Posterior vena cava (tissue), 2 donors: ENCODE measurements at places on chromosomes 3 and 15. TPM values are rescaled to one million over a fixed set of nuclear protein-coding genes. Genes with fewer than 3 reads are reported as not detected.
A peak's percentile ranks its signal among the peaks of the same experiment; 100 is the strongest.

GRCh38 chr3:107432013-107432515 lies 54.8 kb downstream of the CCDC54 start:
- no peak for DNase-seq

DNA sequence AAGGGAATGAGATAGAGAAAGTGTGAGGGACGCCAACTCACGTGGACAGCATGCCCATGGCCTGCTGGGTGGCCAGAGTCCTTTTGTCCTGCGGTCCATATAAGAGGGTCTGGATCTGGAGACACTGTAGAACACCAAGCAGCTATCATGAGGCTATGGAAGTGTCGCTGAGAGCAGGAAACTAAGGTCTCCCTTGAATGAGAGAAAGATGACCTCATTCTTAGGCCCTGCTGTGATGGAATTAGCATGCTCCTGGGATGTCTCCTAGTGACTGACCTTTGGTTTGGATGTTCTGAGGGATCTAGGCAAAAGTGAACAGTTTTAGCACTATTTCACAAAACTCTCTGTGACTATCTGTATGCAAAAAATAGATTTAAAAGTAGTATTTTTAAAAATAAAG lies 34.4 kb downstream of the SYNM start:
- DNase-seq, result peak; percentile 2

DNA sequence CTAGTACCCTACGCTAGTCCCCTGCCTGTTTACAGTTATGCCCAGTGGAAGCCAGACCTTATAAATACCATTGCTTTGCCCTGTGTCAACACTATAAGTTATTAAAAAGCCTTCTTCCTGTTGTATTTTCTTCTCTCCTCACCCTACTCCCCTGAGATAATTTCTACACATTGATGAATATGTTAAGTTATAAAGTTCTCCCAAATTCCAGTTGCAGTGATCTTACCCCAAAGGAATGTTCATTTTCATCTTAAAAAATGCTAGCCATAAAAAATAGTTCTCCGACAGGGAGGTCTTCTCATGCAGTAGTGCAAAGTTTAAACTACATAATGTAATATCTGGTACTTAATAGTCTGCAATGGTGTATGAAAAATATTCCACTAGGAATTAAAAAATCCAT lies 58.6 kb downstream of the MAP2K5 start:
- no peak for DNase-seq

DNA sequence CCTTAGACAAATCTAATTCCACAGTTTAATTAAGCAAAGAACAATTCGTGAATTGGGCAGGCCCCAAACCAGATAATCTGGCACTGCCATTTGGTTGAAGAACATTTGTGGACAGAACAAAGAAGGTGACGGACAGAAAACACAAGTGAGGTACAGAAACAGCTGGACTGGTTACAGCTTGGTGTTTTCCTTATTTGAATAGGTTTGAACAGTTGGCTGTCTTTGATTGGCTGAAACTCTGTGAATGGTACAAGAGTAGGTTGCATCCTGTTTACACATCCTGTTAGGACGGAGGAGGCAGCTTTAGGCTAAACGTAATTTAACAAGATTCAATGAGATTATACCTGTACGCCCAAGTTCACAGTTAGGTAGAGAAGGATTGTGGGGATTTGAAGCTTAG lies 114.4 kb downstream of the LPP start:
- no peak for DNase-seq

DNA sequence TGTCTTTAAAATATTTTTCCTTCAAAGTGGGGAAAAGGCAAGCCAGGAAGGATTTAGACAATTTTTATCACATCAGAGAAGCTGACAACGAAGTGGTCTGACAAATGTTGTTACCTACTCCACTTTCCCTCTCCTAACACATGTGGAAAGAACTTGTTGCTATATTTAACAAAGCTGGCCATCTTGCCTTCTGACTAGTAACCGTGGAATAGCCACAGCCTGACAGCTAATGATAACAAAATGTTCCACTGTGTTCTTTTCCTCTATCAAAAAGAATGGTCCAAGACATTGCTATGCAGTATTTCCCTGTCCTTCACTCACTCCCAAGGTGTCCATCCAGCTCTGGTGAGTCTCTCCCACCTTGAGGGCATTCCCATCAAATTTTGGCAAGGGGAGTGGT lies 481.4 kb upstream of the THBS1 start:
- no peak for DNase-seq

- DNase-seq, result no peak
These were observed 7.6 kb downstream of the NMNAT3 start for GRCh38 chr3:139670196-139670595.

- no peak for DNase-seq
These were observed 63.7 kb upstream of the UBE2Q2 start for GRCh38 chr15:75779504-75779903.

DNA sequence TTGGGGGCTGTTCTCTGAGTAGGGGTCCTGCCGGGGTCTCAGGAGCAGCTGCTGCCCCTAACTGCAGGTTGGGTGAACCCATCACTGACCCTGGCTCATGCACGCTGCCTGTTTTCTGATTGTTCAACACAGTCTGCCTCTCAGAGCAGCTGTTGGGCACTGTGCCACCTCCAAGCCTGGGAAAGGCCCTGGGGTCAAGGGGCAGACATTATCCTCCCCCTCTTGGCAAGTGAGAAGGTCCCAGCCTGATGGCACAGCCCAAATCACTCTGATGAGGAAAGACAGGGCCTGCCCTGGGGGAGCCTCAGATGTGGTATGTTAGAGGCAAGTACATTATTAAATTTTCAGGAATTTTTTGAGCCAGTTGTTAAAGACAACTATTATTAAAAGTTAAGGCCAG lies 14.1 kb upstream of the GNAT1 start:
- no peak for DNase-seq

GRCh38 chr3:177960722-177961121 lies 575.5 kb upstream of the KCNMB2 start:
- DNase-seq, result no peak

GRCh38 chr3:159757341-159758060 lies 231.1 kb upstream of the IL12A start:
- no peak for DNase-seq

DNA sequence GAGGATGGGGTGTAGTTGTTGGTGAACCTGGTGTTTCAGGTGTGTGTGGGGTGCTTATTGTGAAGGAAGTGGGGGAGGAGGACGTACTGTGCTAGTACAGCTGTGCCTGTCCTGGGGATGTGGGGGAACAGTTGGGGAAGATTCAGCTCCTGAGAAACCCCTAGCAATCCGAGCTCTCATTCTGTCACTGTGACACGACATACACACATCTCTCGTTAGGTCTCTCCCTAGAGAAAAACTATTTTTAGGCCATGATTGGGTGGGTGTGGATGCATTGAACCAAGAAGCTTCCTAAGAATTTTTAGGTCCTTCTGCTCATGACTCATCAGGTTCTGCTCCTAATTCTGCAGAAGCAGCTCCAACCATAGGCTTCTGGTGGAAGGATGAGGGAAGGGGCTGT lies 54.3 kb downstream of the SLC30A4 start:
- no peak for DNase-seq

DNA sequence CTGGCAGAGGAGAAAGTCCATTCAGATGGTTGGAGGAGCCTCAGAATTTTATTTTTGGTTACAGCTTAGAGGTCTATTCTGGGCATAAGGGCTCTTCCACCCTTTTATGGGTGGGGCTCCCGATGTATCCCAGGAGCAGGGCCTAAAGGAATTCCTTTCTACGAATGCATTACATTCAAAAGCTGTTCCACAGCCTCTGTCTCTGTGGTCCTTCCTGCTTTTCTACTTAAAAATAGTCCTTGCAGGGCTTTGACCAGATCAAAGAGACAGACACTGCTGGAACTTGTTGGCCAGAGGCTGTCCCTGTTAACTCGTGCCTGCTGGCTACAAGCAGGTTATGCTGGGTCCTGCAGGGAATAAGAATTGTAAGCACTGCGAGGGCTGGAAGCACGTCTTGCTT lies 14.4 kb upstream of the NOX5 start:
- DNase-seq, result no peak

GRCh38 chr15:43911235-43911781 lies 84.5 kb downstream of the WDR76 start:
- peak; percentile 86 for DNase-seq

DNA sequence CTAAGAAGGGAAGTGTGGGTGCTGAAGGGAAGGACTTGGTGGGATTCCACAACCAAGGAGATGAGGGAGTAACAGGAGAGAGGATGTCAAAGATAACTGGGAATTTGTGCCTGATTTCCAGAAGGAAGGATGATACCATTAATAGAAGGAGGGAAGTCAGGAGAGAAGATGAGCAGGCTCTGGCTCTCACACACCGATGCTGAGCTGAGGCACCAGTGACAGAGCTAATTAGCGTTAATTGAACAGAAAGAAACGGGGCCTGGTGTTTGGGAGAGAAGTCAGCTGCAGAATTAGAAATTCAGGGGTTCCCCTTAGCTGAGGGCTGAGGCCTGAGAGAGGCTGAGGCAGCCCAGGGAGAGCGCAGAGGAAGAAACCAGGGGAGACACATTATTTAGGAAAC lies 11.9 kb upstream of the PDIA5 start:
- DNase-seq, result no peak

DNA sequence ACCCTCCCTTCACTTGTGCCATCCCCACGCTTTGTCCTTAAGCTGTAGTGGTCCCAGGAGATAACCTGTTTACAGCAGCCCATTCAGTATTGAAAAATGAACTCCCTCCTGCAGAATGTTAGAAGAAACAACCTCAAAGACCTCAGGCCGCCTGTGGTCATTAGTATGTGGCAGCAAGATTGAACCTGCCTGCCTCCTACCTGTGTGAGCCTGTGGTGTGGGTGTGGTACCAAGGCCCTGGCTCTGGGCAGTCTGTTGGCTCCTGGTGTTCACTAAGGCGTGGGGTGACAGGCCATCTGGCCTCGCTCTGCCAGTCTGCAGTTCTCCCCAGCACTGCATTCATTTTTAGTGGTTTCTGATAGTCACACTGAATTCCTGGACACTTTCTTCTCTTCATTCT lies 21.0 kb downstream of the LSM3 start:
- DNase-seq, result no peak

DNA sequence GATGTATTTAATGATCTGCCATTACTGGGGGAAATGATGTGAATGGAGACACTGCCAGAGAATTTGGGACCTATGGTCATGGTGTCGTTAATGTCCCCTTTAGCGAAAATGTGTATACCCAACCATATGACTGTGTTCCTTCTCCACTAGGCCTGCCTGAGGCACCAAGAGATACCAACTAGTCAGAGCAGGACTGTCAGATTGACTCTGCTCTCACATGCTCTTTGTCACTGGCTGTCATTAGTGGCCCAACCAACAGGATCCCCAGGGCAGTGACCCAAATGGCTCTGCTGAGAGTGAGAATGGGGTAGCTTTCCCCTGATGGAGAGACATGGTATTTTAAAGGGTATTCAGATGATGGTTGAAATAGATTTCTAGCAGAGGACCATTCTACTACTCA lies 2.8 kb downstream of the TAGLN3 start:
- DNase-seq, result no peak

DNA sequence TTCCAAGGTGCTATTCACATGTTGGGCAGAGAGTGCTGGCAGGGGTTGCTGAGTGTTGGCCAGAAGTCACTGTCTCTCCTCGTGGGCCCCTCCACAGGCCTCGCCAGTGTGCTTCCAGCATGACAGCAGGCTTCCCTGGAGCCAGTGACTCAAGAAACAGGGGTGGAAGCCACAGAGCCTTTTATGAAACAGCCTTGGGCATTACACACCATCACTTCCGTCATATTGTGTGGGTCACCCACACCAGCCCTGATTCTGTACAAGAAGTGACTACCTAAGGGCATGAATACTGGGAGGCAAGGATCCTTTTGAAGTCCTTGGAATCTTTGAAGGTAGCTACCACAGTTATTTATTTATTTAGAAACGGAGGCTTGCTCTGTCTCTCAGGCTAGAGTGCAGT lies 177.6 kb upstream of the UBE3A start:
- DNase-seq, result no peak

DNA sequence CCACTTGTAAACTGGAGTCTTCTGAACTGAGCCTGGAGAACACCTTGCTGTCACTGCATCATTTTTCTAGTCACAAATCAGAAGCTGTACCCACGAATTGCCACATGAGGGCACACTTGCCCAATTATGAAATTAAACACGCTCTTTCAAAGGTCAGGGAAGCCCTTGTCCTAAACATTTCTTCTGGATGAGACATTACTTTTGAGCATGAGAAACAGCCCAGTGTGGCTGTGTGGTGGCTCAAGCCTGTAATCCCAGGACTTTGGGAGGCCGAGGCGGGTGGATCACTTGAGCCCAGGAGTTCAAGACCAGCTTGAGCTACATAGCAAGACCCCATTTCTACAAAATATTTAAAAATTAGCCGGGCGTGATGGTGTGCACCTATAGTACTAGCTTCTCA lies 27.5 kb upstream of the CFAP161 start:
- no peak for DNase-seq

- DNase-seq, result no peak
These were observed 48.8 kb upstream of the PLSCR5 start for GRCh38 chr3:146653978-146654377.

- no peak for DNase-seq
These were observed 105.5 kb upstream of the IL12A start for GRCh38 chr3:159882790-159883779.

DNA sequence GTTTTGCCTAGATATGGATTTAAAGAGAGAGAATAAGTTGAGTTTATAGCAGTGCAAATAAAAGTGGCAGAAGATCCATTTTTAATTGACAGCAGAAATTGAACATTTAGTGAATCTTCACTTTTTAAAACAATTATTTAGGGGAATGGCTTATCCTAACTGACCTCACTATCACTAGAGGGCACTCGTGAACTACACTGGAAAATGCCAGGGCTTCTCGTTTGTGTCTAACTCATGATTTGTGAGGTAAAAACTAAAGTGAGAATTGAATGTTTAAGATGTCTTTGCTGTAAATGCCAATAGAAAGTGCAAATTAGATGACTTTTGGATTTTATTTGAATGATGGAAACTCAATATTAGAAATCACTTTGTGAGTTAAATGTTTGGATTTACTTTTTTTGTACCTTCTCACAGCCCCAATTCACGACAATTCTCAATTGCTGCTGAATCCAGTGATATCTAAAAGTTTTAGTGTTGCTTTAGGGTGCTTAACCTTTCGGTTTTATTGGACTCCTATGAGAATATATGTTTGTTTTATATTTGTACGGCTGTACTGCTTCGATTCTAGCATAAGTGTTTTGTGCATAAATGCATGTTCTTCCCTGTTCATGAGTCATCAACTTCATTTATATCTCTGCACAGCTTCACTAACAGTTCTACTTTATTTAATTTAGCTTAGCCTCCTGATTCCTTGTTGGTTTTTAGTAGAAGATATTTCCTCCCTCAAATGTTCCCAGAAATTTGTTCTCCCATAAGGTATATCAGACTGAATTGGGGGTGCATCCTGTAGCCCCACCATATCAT lies 462.1 kb downstream of the MFSD1 start:
- no peak for DNase-seq

- DNase-seq, result no peak
These were observed 2.9 kb upstream of the FYTTD1 start for GRCh38 chr3:197746801-197747237.

GRCh38 chr3:14553871-14554270 lies 13.7 kb upstream of the GRIP2 start:
- DNase-seq, result no peak

The SNTN gene
- not detected for total RNA-seq

The RHOV gene
- total RNA-seq, result not detected

The APOD gene
- 388 TPM for total RNA-seq

The CEP19 gene
- 1.3 TPM for total RNA-seq

The CRYGS gene
- 1.9 TPM for total RNA-seq

The ESYT3 gene
- total RNA-seq, result 0.43 TPM

The ADGRG7 gene
- not detected for total RNA-seq

The ATR gene
- total RNA-seq, result 20.3 TPM

The STARD5 gene
- 5.9 TPM for total RNA-seq

The P2RY13 gene
- 2.7 TPM for total RNA-seq

The CAV3 gene
- not detected for total RNA-seq

The PLA2G4B gene
- 1.5 TPM for total RNA-seq

The ISG20 gene
- total RNA-seq, result 6.9 TPM

The SLC2A2 gene
- not detected for total RNA-seq

The SKOR1 gene
- 0.76 TPM for total RNA-seq
